Caco-2 (cell line): ENCODE measurements at places on chromosomes 4 and X.
A peak's percentile ranks its signal among the peaks of the same experiment; 100 is the strongest.

GRCh38 chr4:41477181-41477905 is 60.6 kb upstream of the LIMCH1 start:
- H3K4me3 ChIP-seq: no peak overlapping the region
- H3K36me3 ChIP-seq: no peaks in the 10 kb centered on the region
- H3K27me3 ChIP-seq: no peaks in the 10 kb centered on the region

GRCh38 chr4:128459547-128459946 is 171.9 kb upstream of the PGRMC2 start:
- H3K4me1 ChIP-seq: no peaks in the 10 kb centered on the region
- H3K27me3 ChIP-seq: no peaks in the 10 kb centered on the region
- H3K27ac ChIP-seq: no peak overlapping the region
- H3K4me3 ChIP-seq: no peak overlapping the region
- H3K36me3 ChIP-seq: no peaks in the 10 kb centered on the region
- no peak for DNase-seq

DNA sequence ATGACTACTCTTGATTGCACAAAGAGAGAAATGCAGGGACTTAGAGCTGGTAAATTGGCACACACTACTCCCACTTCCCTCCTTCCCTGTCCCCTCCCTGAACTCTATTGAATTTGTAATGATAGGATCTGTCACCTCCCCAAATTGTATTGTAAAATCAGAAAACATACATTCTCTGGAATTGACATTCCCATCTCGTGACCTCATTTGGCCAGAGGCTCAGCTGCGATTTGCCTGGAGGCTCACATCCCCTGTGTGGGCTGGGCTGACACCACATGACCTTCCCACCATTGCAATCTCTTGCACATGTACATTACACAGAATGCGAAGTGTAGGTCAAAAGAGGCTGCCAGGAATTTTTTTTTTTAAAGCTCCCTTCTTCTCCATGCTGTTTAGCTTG is 172.1 kb downstream of the MID1IP1 start:
- no peaks in the 10 kb centered on the region for H3K27me3 ChIP-seq
- no peak overlapping the region for H3K4me3 ChIP-seq
- H3K36me3 ChIP-seq: no peaks in the 10 kb centered on the region
- H3K4me1 ChIP-seq: no peaks in the 10 kb centered on the region
- no peak overlapping the region for H3K27ac ChIP-seq

GRCh38 chr4:138716559-138717335 is 298.8 kb upstream of the NOCT start:
- DNase-seq: no peak
- H3K27me3 ChIP-seq: no peaks in the 10 kb centered on the region
- no peaks in the 10 kb centered on the region for H3K36me3 ChIP-seq
- H3K27ac ChIP-seq: no peak overlapping the region
- H3K4me3 ChIP-seq: no peak overlapping the region
- H3K4me1 ChIP-seq: peaks cover 12% of the 10 kb centered on the region; the same call in 1 of the 2 replicates

DNA sequence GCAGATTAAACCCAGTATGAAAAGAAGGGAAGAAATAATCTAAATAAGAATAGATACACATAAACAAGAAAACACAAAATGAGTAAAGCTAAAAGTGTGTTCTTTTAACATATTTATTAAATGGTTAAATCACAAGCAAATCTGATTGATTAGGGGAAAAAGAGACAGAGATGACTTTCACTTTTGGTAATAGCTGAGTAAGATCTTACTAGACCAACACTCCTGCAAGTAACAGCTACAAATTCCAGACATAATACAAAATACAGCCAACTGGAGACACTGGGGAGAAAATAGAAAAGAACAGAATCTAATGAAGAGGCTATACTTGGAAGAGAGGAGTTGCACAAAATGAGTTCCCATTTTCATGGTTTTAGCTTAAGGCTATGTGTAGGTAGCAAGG is 33.5 kb downstream of the OR13H1 start:
- no peak for DNase-seq
- no peaks in the 10 kb centered on the region for H3K27me3 ChIP-seq
- peak overlapping the region; percentile 98 for H3K27ac ChIP-seq
- no peaks in the 10 kb centered on the region for H3K36me3 ChIP-seq
- H3K4me1 ChIP-seq: 0 out of 2 replicates have a peak, but pooled peaks cover 5% of the 10 kb centered on the region

GRCh38 chr4:86934147-86934770 is 552 bp upstream of the AFF1 start:
- H3K27ac ChIP-seq: peak overlapping the region; percentile 69
- H3K27me3 ChIP-seq: no peaks in the 10 kb centered on the region
- H3K36me3 ChIP-seq: no peaks in the 10 kb centered on the region
- no peak for DNase-seq
- H3K4me3 ChIP-seq: peak overlapping the region; percentile 40

- H3K4me1 ChIP-seq: peaks cover 5% of the 10 kb centered on the region; the same call in 1 of the 2 replicates
- no peak overlapping the region for H3K4me3 ChIP-seq
- no peaks in the 10 kb centered on the region for H3K27me3 ChIP-seq
- H3K36me3 ChIP-seq: no peaks in the 10 kb centered on the region
- H3K27ac ChIP-seq: no peak overlapping the region
Measured at GRCh38 chr4:3461515-3462291, 1.4 kb upstream of the DOK7 start.

DNA sequence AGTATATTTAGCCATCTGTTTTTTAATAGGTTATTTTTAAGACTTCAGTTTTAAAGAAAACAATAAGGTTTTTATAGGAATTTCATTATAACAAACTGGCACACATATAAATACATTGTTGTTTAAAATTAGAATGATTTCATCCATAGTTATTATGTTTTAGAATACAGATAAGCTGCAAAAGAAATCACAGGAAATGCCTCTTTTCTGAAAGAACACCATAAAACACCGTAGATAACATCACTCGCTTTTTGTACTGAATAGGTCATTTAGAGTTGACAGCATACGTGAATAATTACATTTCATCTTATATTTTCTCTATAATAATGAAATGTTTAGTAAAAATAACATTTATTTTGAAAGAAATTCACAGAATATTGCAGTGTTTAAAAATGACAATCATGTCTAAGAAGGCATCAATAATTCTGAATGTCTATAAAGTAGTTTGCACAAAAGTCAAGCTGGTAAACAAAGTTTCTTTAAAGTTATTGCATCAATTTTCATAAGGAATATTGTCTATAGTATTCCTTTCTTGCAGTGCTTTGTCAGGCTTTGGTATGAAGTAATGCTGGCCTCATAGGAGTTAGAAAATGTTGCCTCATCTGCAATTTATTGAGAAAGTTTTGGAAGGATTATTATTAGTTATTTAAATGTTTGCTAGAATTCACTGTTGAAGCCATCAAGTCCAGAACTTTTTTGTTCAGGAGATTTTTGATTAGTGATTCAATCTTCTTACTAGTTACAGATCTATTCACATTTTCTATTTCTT is 17.9 kb upstream of the VEGFC start:
- no peaks in the 10 kb centered on the region for H3K4me1 ChIP-seq
- no peaks in the 10 kb centered on the region for H3K36me3 ChIP-seq
- H3K4me3 ChIP-seq: no peak overlapping the region
- no peak for DNase-seq
- no peak overlapping the region for H3K27ac ChIP-seq

- H3K4me1 ChIP-seq: no peaks in the 10 kb centered on the region
- no peaks in the 10 kb centered on the region for H3K27me3 ChIP-seq
- no peak for DNase-seq
- no peak overlapping the region for H3K27ac ChIP-seq
- no peaks in the 10 kb centered on the region for H3K36me3 ChIP-seq
- no peak overlapping the region for H3K4me3 ChIP-seq
Measured at GRCh38 chr4:25750874-25751273, 95.2 kb downstream of the SLC34A2 start.

GRCh38 chrX:18490806-18491555 is 65.6 kb downstream of the CDKL5 start:
- H3K4me3 ChIP-seq: no peak overlapping the region
- H3K27ac ChIP-seq: no peak overlapping the region
- H3K4me1 ChIP-seq: no peaks in the 10 kb centered on the region
- H3K27me3 ChIP-seq: no peaks in the 10 kb centered on the region

DNA sequence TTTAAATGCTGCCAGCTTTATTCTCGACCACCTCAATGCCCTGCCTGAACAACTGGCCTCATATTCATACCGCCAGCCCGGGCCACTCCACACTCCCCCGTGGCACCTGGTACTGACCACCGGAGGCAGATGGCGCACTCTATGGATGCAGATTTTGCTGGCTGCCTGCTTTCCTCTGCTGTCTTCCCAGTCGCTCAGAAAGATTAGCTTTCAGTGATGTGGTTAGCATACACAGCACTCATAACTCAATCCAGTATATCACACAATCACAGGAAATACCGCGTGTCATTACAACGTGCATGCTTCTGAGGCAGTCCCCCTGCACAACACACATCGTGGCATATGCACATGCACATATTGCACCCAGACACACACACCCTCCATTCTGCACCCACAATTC is 147.2 kb upstream of the BCOR start:
- H3K27me3 ChIP-seq: no peaks in the 10 kb centered on the region
- DNase-seq: no peak
- no peaks in the 10 kb centered on the region for H3K4me1 ChIP-seq

DNA sequence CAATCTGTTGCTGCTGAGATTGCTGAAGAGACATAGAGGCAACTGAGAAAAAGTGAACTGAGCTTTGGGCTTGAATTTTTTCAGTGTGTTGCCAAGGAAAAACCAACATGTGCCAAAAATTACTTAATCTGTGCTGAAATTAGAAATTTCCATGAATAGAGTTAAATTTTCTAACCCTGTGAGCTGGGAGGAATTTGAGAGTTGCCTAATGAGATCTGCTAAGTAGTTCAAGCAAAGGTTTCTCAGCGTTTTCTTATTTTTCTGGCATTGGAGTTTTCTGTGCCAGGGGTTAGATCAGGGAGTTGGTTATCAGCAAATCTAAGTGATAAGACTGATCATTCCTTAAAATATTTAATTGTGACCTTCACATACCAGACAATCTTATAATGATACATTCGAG is 457.5 kb upstream of the GNPDA2 start:
- no peak overlapping the region for H3K27ac ChIP-seq
- H3K27me3 ChIP-seq: no peaks in the 10 kb centered on the region
- DNase-seq: no peak
- no peaks in the 10 kb centered on the region for H3K36me3 ChIP-seq
- H3K4me1 ChIP-seq: no peaks in the 10 kb centered on the region

- no peak overlapping the region for H3K27ac ChIP-seq
- no peak for DNase-seq
- H3K4me3 ChIP-seq: no peak overlapping the region
- no peaks in the 10 kb centered on the region for H3K36me3 ChIP-seq
Measured at GRCh38 chr4:99759988-99760387, 56.6 kb upstream of the DAPP1 start.

- peak overlapping the region; percentile 98 for H3K27ac ChIP-seq
- H3K36me3 ChIP-seq: no peaks in the 10 kb centered on the region
- no peak overlapping the region for H3K4me3 ChIP-seq
- H3K4me1 ChIP-seq: peaks cover 68% of the 10 kb centered on the region
- DNase-seq: no peak
Measured at GRCh38 chr4:89123451-89123851, 12.1 kb downstream of the TIGD2 start.

- no peak overlapping the region for H3K27ac ChIP-seq
- 0 out of 2 replicates have a peak, but pooled peaks cover 3% of the 10 kb centered on the region for H3K4me1 ChIP-seq
- H3K27me3 ChIP-seq: no peaks in the 10 kb centered on the region
- no peak overlapping the region for H3K4me3 ChIP-seq
- DNase-seq: no peak
Measured at GRCh38 chr4:16165931-16166330, 60.3 kb downstream of the TAPT1 start.

DNA sequence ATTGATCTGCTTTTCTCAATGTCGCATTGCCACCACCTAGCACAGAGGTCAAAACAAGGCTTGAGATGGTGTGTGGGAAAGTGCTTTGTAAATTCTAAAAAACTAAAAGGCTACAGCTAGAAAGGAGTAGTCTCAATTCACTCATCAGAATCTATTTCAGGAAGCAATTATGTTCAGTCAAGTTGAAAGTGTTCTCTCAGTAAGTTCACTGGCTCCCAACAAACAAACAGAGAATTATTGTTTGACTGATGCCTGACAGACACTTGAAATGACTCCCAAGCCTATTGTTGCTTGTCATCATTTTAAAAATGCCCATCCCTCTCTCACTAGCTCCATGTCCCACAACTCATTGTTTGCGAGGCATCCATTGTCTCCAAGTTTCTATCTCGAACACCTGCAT is 419.6 kb upstream of the CPEB2 start:
- no peak overlapping the region for H3K4me3 ChIP-seq
- H3K4me1 ChIP-seq: no peaks in the 10 kb centered on the region
- no peaks in the 10 kb centered on the region for H3K36me3 ChIP-seq
- no peak for DNase-seq
- H3K27ac ChIP-seq: no peak overlapping the region

DNA sequence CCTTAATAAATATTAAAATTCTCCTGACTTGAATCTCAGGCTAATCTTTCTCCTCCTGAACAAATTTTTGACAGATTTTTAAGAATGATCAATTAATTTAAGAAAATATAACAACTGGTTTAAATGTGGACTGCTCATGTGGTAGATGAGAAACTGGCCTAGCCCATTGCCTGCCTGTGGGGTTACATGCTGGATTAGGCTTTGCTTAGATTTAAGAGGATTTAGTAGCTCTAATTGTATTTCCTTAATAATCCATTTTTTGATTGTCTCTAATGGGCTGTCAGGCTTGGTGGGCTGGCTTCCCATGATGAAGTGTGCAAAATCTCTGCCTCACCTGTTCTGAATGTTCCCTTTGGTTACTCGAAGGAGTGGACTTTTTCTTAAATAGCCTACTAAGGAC is 27.8 kb upstream of the LIMCH1 start:
- H3K4me1 ChIP-seq: peaks cover 28% of the 10 kb centered on the region
- no peak overlapping the region for H3K4me3 ChIP-seq
- H3K27ac ChIP-seq: no peak overlapping the region
- no peak for DNase-seq
- H3K27me3 ChIP-seq: no peaks in the 10 kb centered on the region

- H3K4me3 ChIP-seq: no peak overlapping the region
- H3K27me3 ChIP-seq: no peaks in the 10 kb centered on the region
- no peaks in the 10 kb centered on the region for H3K4me1 ChIP-seq
Measured at GRCh38 chr4:41880022-41880837, 55.0 kb upstream of the TMEM33 start.

DNA sequence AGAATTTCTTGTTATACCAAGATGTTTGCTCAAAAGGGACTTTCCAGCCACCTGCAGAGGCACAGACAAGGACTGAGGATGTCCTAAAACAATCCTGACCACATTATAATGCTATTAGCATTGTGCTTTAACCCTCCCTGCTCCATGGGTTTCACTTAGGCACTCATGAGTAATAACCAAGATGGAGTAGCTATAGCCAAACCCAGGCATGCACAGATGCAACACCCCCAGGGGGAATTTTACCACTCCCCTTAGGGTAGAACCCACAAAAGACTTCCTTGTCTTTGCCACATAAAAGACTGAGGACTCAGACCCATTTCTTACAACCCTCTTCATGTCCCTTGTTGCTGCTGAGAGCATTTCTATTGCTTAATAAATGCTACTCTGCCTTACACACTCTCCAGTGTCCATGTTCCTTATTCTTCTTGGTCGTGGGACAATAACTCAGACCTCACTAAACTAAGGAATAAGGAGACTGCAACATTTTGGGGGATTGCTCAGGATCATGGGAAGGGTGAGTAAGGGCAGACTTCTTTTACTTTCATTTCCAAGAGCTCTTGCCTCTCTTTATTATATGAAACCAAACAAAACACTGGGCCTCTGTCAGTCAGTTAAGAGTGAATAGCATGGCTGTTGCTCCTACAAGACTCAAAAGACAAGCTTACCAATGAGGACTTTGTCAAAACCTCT is 103.5 kb downstream of the TECRL start:
- H3K4me1 ChIP-seq: no peaks in the 10 kb centered on the region
- H3K4me3 ChIP-seq: no peak overlapping the region
- H3K27ac ChIP-seq: no peak overlapping the region
- no peaks in the 10 kb centered on the region for H3K27me3 ChIP-seq
- no peaks in the 10 kb centered on the region for H3K36me3 ChIP-seq

- H3K36me3 ChIP-seq: no peaks in the 10 kb centered on the region
- H3K4me3 ChIP-seq: no peak overlapping the region
- H3K27ac ChIP-seq: no peak overlapping the region
- H3K4me1 ChIP-seq: no peaks in the 10 kb centered on the region
Measured at GRCh38 chr4:41957634-41958033, 22.4 kb downstream of the TMEM33 start.
